ENCODE measurements at places on chromosomes 13 and 19.

DNA sequence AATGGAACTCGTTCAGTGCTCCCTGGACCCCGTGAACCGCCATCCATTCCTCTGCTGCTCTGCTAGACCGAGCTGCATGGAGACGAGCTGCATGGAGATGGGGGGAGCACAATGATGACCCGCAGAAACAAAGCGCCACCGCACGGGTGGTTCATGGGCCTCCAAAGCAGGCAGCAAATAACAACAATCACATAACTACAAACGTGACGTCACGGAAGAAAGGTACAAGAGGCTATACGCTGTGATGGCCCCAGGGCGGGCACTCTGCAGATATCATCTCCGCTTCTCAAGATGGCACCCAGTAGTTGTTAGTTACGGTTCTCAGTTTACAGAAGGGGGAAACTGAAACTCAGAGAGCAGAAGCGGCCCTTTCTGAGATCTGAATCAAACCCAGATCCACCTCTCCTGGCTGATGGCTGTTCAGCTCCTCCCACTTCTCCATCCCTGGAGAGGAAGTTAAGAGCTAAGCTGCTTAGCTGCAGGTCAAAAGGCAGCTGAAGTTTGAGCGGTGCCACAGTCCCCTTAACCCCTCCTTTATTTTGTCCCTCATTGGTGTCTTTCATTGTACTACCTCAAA is 1.7 kb downstream of the ATP13A1 start:
- no peak for DNase-seq

DNA sequence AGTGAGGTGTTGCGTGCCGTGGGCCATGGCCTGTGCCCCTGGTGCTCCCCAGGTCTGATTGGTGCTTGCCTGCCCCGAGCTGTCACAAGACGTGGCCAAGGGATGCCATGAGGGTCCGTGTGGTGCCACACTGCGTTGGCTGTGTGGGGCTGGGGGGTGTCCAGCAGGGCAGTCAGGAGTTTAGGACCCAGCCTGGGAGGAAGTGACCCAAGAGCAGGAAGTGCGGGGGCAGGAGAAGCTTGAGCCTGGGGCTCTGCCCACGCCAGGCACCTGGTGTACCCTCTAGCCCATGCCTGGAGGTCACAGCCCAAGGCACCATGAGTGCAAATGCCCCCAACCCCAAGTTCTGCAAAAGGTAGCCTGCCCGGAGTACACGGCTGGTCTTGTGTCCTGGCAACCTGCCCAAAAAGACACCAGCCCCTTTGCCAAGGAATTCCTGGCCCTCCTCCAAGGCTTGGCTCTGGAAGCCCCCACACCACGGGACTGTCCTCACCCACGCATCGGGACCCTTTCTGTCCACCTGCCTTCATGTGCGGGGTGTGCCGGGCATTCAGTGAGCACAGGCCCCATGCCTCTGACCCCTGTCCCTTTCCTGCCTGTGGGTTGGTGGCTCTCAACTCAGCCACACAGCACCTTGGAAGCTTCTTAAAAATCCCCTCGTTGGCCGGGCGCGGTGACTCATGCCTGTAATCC is 24.9 kb downstream of the MPND start:
- peak; percentile 35 for DNase-seq

- no peak for DNase-seq
Observed at GRCh38 chr13:97286317-97287046, 64.3 kb downstream of the MBNL2 start.

DNA sequence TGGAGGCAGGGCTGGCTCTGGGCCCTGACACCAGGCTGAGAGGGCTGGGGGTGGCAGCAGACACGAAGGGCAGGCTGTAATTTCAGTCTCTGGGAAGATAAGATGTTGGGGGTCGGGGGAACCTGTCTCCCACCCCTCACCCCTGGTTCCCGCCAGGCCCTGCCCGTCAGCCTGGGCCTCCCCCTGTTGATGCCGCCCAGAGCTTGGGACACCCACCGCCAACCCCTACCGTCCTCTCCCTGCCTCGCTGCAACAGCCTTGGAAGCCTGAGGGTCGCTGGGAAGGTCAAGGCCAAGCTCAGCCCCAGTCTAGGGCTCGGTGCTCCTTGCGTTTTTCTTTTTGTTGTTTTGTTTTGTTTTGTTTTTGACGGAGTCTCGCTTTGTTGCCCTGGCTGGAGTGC is 14.5 kb downstream of the PALM start:
- DNase-seq: no peak

DNA sequence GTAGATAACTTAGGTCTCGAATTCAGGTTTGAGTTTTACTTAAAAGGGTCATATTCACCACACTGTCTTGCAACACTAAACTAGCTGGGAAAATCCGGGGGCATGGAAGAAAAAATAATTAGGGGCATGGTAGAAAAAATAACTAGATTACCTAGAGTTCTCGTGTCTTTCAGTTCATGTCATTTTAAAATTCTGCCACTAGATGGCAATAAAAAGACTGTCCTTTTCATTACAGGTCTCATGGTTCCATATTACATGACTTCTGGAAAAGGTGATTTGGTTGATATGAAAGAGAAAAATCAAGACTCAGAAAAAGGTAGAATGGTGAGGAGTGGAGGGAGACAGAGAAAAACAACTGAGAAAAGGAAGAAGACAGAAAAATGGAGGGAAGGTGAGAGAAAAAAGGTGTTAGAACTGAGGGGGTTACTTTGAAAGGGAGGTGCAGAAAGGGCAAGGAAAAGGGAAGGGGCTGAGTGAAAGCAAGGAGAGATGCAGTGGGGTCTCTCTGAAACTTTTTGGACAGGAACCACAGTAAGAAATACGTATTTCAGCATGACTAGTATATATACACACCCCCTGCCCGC is 299.0 kb downstream of the KLF12 start:
- DNase-seq: peak; percentile 70

DNA sequence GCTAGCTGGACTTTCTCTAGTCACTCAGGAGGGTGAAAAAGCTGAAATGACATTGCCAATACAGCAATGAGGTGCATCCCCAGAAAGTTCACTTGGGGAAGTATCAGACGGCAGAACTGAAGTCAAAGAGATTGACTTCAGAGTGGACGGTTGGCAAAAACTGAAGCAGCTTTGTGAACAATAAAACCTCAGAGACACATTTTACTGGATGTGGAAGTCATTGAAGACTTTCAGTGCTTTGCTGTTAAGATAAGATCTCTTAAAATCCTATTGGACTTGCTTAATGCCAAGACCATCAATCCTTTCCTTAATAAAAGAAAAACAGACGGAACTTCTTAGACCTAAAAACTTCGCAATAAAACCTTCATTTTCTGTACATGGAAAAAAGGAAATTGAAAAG is 103.7 kb downstream of the ABCC4 start:
- no peak for DNase-seq

DNA sequence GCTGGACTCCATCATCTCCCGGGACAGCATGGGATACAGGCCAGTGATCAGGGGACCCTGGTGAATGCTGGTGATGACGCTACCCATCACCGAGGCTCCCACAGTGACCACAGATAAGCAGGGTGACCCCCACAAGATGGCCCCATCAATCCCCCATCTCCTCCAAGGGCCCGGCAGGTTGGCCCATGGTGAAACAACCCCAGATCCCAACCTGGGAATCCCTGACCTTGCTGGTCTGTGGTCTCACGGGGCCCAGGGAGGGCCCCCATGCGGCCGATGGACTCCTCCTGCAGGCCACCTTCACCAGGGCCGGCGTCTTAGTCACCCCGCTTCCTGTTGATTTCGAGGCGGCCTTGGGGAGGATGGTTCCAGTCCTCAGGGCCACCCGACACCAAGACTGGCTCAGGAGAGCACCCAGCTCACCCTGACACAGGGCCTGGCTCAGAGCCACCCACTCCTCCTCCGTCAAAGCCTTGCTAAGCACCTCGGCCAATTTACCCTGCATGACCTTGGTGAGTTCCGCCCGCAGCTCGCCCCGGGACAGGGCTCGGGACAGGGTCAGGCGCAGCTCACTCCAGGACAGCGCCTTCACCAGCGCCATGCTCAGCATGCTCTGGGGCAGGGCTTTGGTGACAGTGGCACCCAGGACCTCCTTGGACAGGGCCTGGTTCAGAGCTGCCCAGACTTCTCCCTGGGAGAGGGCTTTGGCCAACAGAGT is 10.0 kb downstream of the IQCN start:
- DNase-seq: no peak

- no peak for DNase-seq
Observed at GRCh38 chr13:61094865-61095264, 320.8 kb downstream of the PCDH20 start.

- DNase-seq: no peak
Observed at GRCh38 chr13:91292630-91293221, 54.8 kb upstream of the MIR17HG start.

Data from fibroblast of pulmonary artery (primary cell).